ENCODE measurements at places on chromosomes 3 and 15.
A peak's percentile ranks its signal among the peaks of the same experiment; 100 is the strongest.

GRCh38 chr3:160735826-160736225 is 20.2 kb upstream of the PPM1L start:
- peak; percentile 95 for DNase-seq

DNA sequence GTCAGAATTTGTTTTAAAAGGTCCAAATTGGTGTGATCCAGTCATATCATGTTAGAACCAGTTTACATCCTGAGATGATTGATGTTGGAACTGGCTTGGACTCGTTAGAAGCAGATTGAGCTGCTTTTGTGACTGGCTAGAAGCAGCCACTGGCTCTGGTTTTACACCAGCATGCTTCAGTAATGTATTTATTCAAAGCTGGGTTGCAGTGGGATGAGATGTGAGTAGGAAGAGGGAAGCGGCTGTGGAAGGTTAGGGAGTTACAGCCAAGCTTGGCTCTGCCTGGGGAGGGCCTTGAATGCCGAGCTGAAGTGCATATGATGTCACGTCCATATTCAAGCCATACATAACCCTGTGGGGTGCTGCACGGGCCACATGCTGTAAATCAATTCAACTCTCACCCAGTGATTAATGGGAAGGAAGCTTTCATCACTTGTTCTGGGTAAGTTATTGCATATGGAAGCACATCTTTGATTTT is 104.0 kb upstream of the SMAD3 start:
- DNase-seq: no peak

DNA sequence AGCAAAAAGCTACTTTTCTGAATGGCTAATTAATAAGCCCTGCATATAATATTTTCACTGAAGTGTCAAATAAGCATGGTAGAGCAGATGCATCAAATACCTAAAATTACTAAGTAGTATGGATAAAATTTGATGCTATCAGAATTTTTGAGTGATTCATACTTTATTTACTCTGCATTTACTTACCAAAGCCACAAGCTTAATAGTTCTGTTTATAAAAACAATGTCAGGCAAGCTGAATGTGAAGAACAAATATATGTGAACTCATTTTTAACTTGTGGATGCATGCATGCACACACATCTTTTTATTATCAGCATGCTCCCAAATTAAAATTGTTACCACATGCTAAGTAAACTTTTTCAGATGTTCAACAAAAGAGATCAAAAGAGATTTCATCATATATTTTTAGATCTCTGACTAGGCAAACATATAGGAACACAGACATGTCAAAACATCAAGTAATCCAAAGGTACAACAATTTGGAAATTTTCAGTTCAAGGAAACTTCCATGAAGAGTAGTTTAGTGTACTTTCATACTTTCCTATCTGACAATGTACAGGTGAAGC is 969.4 kb downstream of the ROBO1 start:
- no peak for DNase-seq

GRCh38 chr15:76994971-76995945 is at the start of gene PSTPIP1:
Gene PSTPIP1 (plus strand): TSS chr15:76995126. CDS start chr15:76995574, 448 bp downstream.
- no peak for DNase-seq

- DNase-seq: no peak
Observed at GRCh38 chr15:57921371-57921770, 144.1 kb downstream of the ALDH1A2 start.

- DNase-seq: no peak
Observed at GRCh38 chr3:177185035-177185574, 12.2 kb downstream of the TBL1XR1 start.

DNA sequence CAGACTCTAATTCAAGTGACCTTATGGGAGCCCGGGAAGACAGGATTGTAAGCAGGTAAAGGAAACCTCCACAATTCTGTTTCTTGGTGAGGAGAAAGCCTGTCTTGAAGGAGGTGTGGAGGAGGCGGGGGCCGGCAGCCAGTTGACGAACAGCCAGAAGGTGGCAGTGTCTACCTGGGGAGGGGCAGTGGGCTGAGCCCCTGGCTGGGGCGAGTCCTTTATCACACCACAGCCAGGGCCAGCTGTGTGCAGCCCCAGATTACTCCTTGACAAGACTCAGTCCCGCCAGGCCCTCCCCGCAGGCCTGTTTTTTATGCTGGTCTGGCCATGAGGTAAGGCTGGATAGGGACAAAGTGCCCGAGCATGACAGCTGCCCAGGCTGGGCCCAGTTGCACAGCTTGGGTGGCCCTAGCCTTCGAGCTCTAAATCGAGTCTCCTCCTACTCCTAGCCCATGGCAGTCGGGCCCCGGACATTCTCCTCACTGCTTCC is 40.9 kb upstream of the IDH2 start:
- DNase-seq: no peak

DNA sequence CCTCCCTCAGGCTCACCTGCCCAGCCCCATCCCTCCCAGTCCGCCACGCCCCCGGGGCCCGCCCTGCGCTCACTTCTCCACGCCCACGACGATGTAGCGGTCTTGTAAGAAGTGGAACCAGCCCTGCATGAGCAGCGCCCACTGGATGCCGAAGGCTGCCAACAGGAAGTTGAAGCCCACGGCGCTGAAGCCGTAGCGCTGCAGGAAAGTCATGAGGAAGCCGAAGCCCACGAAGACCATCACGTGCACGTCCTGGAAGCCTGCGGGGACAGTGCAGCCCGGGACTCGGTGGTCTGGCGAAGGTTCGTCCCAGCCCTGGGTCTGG is 9.7 kb downstream of the RHCG start:
- DNase-seq: no peak

GRCh38 chr3:83039422-83039821 is 1278.0 kb upstream of the GBE1 start:
- no peak for DNase-seq

- DNase-seq: no peak
Observed at GRCh38 chr15:23877502-23878412, 190.7 kb upstream of the NDN start.

DNA sequence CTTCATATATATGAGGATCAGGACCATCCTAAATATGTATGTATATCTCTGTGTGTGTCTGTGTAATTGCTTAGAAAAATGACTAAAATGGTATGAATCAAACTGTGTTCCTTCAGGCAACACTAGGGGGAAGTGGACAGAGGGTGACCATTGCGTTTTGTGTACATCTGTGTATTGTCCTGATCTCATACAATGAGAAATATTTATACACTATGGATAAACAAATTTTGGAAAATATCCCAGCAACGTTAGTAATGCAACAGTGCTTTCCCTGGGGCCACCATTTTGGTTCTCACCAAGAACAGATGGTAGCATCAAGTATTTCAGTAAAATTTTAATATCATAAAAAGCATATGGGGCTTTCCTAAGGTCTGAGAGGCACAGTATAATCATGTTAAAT is 130.1 kb downstream of the PTPRG start:
- no peak for DNase-seq

DNA sequence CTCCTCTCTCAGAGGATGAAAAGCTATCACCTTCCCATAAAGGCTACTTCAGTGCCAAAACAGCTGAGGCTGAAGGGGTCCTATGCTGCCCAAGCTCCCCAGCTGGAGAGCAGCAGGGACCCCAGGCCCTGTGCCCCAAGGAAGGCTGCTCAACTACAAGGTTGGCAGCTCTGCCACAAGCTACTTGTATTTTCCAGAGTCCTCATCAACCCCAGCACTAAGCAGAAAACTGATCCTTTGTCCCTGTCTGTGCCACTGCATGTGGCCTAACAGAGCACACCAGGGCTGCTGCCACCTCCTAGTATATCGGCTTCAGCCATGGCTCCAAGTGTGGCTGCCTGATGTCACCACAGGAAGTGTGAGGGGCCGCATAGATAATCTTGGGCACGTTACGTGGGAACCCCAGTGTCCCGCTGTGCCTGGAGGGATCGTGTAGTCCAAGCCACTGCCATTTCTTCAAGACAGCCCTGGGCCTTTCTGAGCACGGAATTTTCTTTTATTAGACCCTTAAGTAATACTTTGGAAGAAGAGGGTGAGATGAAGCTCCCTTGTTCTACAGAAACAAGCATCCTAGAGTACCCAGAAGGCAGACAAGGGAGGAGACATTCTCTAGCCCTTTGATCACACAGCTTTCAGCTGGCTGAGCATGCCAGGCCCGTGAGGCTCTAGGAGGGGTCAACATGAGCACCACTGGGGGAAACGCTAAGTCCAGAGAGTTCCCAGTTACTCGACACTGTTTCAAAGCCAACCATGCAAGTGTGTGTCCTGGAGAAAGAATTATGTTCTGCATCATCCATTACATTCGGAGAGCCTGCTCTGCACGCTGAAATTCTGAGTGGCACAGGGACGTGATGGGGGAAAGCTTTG is 60.7 kb downstream of the CAPN7 start:
- DNase-seq: no peak

DNA sequence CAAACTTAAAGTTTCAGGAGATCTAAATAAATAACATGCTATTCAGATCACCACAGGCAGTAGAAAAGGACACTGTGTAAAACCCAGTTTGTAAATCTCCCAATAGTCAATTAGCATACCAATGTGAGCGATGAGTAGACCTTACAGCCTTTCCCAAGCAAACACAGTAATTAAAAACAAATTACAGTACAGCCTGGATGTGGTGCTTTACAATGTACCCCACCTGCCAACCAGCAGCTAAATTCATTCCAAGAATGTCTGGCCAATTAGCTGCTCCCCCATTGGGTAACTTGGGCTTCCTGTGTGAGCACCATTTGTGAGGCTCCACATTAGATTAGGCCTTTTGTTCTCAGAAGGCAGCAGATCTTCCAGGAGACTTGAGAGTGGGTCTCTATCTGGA is 635.0 kb downstream of the TBL1XR1 start:
- peak; percentile 6 for DNase-seq

DNA sequence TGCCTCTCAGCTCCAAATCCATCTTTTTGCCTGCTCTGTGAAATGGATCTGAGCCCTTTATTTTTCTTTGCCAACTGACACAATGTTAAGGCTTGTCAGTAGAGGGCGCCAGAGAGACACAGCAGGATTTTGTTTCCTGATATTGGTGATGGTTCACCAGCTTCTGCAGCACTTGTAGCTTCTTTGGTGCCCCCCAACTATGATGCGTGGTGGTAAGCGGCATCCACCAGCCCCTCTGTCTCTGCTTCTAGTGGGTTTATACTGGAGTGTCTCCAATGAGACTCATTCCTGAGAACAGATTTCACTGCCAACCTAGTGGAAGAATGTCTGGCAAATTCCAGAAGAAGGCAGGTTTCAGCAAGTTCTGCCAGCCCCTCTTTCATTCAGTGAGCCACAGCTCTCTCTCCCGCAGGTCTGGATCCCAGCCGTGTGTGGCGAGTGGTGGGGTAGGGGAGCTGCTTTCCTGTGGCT is 471.9 kb upstream of the FRG2C start:
- DNase-seq: no peak

Data from NCI-H2081 treated with DMSO at 0.1 percent for 48 hours (cell line).